Activated T-helper 1 cell treated with anti-CD3 and anti-CD28 coated beads, Interleukin-2, amount 50 U/mL, for 16 hours (primary cell): ENCODE measurements at places on chromosomes 13 and 19.

DNA sequence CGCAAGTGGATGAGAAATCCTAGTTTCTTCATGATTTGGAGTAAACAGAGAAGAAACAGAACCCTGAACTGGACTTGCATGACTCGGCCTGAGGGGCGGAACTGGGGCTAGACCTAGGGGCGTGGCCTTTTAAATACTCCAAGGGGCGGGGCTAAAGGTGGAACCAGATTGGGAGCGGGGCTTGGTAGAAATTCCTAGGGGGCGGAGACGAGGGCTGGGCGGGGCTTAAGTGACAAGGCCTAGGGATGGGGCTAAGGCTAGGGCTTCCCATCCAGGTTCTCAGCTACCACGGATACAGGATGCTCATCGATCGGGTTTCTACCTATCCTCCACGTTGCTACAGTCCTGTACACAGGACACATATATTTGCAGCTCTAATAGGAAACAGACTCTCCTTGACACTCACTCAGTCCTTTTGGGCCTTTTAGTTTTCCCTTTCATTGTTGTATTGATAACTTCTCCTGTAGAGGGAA, 372 bp upstream of the ZNF699 start:
- no peak for DNase-seq

DNA sequence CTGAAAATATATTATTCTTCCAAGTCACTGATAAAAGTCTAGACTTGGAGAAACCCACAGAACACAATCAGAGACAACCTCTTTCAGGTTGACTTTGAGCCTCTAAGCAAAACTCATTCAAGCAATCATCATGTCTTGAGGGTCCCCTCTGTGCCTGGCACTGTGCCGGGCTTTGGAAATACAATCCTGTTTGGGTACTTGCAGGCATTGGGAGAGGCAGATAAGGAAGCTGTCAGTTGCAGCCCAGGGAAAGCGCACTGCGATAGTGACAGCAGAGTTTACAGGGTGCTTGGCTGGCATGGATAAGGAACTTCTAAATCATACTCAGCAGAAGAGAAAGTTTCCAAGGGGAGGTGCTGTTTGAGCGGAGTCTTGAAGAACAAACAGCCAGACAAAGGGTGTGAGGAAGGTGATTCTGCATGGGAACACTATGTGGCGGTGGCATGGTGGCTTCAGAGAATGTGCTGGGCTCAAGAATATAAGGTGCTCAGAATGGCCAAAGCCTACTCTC, 9.1 kb downstream of the SERP2 start:
- no peak for DNase-seq

DNA sequence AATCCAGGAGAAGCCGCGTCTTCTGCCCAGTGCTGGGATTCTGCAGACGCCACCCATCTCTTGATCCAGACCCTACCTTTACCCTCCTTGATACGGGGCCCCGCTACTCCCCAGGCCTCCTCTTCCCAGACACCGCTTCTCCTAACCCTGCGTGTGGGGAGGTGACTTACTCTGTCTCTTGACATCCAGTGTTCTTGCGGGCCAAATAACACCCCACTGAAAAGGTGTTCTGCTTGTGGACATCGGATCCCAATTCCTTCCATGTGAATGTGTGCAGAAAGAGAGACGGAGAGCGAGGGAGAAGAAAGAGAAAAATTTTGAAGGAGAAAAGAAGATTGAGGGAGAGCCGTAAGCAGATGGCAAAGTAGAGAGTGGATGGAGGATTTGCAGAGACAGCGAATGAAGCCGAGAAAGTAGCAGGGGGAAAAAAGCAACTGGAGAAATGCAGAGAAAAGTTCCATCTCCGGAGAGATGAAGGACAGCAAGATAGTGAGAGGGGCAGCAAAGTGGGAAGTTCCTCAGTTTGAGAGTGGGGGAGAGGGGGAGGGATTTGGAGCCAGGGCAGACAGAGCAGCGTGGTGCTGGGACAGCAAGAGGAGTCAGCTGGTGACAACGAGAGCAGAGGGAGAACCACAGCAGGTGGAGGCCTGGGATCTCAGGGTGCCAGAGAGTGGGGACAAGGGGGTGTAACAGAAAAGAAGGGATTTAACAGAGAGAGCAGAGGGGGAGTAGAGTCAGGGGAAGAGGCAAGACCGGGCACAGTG, 814 bp downstream of the ZNF480 start:
- DNase-seq = no peak

GRCh38 chr13:44287958-44288357, 85.7 kb upstream of the SERP2 start:
- DNase-seq = no peak

GRCh38 chr13:57408312-57408711, 223.2 kb upstream of the PCDH17 start:
- DNase-seq = no peak

DNA sequence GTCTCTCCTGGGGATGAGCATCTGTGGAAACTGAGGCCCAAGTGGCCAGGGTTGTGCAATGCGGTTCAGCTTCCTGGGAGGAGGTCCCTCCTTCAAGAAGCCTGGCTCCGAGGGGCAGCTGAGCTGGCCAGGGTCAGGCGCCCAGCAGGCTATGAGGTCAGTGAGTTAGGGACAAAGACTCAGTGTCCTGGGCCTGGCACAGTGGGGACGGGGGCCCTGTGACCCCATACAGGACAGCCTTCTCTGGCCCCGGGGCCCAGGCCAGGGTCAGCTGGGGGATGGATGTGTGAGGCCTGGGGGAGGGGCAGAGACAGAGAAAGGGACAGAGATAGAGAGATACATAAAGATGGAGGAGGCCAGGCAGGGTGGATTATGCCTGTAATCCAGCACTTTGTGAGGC, 3.0 kb upstream of the IL12RB1 start:
- DNase-seq = no peak

GRCh38 chr13:54633456-54633855, 1604.8 kb downstream of the OLFM4 start:
- DNase-seq = no peak

DNA sequence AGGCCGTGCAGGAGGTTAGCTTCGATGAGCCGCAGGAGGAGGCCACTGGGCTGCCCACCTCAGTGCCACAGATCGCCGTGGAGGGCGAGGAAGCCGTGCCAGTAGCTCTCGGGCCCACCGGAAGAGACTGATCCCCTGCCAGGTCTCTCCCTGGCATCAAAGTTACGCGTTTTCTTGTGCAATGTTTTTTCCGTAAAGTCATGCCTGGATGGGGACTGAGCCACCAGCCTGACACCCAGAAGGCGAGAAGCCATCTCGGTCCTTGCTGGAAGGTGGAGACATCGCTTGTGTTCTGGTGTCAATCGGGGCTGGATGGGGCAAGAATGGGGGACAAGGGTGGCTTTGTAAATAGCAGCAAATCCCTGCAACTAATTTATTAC, 3.4 kb upstream of the PIK3R2 start:
- DNase-seq = no peak

DNA sequence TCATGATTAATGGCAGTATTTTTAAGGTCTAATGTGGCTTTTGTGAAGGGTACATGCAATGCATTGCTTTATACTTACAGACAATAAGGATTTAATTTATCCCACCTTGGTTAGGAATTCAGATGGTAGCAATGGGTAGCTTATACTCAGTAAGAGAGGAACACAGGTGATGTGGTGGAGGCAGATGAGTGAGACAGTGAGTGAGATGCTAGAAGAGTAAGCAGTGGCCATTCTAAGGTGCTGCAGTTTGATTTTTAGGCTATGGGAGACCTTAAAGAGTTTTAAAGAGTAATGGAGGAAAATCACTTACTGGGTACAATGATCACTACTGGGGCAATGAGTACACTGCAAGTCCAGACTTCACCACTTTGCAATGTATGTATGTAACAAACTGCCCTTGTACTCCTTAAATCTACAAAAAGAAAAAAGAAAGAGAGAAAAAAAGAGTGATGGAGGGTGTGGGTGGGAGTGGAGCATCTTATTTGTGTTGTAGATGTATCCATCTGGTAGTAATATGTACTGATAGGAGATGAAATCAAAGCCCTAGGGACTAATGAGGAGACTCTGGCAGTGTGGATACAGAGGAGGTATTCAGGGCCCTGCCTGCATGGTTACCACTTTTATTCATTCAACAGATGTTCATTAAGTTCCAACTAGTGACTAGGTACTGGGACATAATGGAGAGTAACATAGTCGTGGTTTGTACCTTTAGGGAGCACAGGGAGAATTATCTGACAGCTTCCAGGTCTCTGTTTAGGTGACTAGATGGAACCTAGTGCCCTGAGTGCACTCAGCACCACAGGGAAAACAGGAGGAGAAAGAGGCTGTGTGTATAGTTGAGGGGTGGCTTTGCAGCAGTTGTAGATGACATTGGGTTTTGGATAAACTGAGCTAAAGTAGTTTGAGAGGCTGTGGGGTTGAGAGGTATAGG, 99.0 kb downstream of the GPC6 start:
- DNase-seq = no peak

GRCh38 chr19:6828698-6829633, 56.5 kb downstream of the VAV1 start:
- no peak for DNase-seq

DNA sequence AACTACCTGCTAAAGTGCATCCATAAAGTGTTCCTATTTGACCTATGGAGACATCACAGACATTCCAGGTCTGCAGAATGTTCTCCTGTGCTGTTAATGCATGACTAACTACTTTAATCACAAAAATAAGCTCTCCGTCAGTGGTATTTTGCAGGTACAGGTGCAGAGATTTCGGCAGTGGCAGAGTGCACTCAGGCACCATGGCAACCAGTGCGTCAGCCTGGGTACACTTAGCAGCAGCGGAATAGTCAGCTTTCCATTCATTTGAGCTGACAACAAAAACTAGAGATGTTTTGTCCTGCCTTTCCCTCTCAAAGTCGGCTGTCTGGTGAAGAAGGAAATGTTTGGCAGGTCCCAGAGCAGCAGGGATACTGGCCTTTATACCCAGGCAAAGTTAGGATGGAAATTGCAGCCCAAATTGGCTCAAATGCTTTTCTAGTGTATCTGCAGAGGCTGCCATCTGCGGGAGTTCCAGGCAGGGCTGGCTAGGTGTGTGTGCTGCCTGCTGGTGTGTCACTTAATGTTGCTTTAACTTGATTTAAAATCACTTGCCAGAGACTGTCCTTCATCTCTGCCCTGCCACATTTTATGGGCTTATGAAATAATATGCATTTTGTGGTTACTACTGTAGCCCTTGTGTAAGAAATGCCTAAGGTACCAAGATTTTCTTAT, 195.8 kb downstream of the RAP2A start:
- DNase-seq = no peak

- no peak for DNase-seq
These were observed 94.1 kb downstream of the PCCA start for GRCh38 chr13:100182900-100183490.

DNA sequence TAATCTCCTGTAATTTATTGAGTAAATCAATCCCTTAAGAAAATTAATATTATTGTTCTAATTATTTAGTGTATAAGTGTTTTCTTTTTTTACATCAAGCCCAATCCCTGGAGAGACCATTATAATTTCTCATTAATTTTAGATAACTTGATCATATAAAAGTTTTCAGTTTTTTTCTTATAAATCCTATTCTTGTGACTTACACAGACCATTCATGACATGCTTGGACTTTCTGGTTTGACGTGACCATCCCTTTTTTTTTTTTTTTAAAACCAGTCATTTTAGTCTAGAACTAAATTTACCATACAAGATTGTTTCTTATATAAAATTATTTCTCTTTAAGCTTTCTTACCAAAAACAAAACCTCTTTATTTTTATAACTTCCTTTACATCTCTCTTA, 5.4 kb upstream of the MTRF1 start:
- DNase-seq = no peak

GRCh38 chr19:6161271-6161850, 25.9 kb downstream of the ACSBG2 start:
- no peak for DNase-seq

DNA sequence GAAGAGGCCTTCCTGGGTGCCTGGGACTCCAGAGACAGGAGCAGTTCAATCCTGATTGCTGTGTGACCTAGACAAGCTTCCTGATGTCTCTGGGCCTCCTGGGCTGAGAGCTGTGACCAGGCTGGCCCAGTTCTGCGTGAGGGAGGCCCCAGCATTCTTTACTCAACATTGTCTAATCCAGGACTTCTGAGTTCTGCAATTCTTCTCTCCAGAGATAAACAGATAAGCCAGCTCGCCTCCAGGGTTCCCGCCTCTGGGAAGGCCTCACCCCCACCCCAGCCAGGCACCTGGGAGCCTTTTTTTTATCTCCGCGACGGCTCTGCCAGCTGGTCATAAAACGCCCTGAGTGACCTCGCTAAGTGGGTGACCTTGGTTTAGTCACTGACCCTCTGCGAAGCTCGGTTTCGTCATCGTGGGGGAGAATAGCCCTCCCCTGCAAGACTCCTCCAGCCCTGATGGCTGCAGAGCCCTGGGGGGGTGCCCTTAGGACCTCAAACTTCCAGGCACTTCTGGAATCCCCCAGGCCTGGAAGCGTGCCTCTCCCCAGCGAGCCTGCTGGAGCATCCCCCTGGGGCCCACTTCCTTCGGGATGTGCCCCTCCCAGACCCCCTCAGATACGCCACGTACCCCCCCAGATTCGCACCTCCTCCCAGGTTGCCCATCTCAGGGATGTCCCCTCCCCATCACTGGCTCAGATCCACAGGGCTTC, 1.9 kb downstream of the SULT2B1 start:
- no peak for DNase-seq

- no peak for DNase-seq
These were observed 22.8 kb downstream of the PLIN4 start for GRCh38 chr19:4495471-4495870.

DNA sequence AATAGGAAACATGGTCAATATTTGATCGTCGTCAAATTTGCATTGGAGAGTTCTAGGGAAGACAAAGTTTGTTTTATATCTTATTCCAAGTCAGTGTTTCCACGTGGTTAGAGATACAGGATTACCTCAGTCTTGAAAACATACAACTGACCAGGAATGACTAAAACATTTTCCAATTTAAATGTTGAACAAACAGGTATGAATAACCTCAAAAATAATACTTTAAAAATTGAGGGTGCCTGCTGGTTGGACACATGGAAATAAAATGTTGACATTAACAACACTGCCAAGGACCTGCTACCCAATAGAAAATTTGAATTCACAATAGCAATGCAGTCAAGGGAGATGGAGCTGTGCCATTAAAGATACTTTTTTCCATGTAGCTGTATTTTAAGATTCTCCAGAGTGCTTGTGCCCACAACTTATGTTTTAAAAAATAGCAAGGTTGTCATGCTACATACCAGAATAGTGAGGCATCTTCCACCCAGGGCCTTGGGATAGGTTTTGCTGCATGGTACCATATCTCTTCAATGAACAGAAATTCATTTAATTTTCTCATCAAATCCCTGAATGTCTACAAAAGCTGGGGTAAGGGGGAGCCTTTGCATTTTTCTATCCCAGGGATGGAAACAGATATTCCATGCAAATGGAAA, 260.8 kb downstream of the EFNB2 start:
- DNase-seq = no peak

GRCh38 chr19:41811036-41811435, 14.6 kb downstream of the CEACAM3 start:
- DNase-seq = no peak
